Stimulated activated CD4-positive, alpha-beta T cell treated with anti-CD3 and anti-CD28 coated beads, Interleukin-2, amount 100 ng/mL, for 48 hours (primary cell): ENCODE measurements at places on chromosomes 13 and 19.

GRCh38 chr13:104616990-104617389 is 1550.8 kb upstream of the SLC10A2 start:
- no peak for DNase-seq

DNA sequence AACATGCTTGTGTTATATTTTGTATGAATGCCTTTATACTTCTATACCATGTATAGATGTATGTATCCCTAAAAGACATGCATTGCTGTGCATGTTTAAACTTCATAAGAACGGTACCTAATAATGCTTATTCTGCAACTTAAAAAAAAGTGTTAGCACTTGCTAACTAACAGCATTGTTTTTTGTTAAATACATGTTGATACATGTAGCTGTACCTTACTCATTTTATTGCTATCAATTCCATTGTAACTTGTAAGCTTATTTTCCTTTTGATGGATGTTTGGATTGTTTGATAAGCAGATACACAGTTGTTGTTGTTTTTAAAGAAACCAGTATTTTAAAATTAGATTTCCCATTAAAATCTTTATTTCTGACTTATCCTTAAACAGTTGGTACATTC is 53.8 kb downstream of the CDK8 start:
- no peak for DNase-seq

GRCh38 chr19:15238639-15239155 is 6.4 kb upstream of the EPHX3 start:
- no peak for DNase-seq

DNA sequence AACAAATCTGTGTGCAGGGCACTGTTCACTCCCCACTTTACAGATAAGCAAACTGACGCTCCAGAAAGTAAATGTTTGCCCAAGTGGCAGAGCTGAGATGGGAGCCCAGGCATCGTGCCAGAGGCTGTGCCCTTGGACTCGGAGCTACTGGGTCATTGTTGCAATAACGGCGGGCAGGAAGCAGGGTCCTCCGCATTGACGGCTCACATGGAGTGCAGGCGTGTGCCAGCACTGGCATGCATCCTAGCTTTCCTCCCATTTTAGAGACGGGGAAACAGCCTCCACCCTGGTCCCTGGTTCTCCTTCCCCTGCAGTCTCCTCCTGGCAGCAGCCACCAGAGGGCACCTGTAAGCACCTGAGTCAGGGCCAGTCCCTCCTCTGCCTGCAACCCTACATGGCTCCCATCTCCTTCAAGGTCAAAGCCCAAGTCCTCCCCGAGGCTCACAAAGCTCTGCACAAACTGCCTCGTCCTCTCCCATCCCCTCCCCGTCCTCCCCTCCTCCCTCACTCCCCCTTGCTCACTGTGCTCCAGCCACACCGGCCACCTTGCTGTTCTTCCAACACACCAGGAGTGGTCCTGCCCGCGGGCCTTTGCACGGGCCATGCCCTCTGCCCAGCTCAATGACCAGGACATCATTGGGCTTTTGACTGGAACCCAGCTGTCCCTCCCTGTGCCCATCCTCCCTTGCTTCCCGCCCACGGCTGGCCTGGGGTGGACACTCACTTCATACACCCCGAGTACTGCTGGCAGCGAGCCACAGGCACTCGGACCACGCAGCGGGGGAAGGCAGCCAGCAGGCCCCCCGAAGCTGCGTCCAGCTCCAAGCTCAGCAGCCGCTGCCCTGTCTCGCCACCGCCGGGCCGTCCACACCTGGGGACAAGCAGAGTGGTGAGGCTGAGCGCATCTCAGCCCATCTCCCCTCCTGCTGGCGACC is 7.7 kb upstream of the LRG1 start:
- no peak for DNase-seq

GRCh38 chr13:71021825-71022422 is 845.1 kb downstream of the DACH1 start:
- DNase-seq: no peak

- DNase-seq: no peak
Measured at GRCh38 chr13:74090869-74091605, 43.2 kb downstream of the KLF12 start.

DNA sequence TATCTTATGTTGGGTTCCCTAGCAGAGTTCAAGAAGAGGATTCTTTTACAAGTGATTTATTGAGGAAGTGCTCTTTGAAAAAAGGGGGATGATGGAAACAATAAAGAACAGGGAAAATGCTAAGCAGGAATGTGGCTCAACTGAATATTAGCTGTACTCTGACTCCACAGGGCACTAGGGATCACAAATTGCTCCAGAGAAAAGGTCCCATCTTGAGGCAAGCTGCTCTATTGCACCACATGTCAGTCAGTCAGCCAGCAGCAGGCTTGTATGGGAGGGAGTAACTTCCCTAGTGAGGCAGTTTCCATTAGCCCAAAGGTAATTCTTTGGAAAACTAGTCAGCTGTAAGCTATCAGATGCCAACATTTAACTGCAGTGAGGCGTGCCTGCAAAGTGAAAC is 73.3 kb upstream of the FNDC3A start:
- no peak for DNase-seq

DNA sequence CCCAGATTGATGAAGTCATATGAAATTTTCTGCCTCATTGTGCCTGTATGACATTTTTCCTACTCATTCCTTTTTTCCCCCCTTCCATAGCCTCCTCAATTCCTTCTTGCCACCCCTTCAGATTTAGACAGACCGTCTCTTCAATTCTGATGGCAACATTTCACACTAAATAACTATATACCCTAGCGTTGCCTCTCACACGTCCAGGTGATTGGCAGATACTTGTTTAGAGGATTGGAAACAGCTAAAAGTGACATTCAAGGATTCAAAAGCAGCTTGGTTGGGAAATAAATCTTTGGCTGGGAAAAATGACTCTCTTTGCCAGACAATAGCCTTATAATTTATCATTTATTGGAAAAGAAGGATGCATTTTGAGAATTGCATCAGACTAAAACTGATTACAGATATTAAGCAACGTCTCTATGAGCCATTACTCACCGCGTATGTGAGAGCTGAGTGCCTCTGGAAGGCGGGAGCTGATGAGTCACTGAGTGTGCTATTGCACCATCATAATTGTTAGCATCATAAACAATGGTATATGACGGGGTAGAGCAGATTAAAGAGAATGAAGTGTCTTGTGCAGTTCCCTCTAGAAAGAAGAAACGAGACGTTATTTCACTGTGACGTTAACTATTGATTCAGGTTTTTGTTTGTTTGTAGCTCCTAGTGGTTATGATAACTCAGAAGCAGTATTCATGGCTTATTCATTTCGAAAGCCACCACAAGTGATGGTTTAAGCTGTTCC is 61.1 kb upstream of the FAM216B start:
- no peak for DNase-seq

- DNase-seq: no peak
Measured at GRCh38 chr19:14378890-14379289, 2.4 kb upstream of the ADGRE5 start.

DNA sequence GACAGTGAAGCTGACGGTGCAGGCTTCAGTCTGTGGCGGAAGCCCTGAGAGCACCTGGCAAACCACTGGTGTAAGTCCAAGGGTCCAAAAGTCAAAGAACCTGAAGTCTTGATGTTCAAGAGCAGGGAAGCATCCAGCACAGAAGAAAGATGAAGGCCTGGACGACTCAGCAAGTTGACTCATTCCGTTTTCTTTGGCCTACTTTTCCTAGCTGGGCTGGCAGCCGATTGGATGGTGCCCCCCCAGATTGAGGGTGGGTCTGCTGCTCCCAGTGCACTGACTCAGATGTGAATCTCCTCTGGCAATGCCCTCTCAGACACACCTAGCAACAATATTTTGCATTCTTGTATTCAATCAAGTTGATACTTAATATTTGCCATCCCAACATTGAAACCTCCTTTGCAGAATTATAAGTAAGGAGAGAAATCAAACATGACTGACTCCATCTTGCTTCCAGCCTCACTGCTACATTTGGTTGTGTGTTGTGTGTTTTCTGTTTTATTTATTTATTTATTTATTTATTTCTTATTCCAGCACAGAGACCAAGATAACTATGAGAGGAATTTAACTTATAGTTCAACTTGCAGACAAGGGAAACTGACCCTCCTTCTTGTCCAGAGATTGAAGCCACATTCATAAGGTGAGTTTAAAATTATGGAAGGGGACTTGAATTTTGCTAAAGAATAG is 32.8 kb downstream of the IGFL2 start:
- no peak for DNase-seq

DNA sequence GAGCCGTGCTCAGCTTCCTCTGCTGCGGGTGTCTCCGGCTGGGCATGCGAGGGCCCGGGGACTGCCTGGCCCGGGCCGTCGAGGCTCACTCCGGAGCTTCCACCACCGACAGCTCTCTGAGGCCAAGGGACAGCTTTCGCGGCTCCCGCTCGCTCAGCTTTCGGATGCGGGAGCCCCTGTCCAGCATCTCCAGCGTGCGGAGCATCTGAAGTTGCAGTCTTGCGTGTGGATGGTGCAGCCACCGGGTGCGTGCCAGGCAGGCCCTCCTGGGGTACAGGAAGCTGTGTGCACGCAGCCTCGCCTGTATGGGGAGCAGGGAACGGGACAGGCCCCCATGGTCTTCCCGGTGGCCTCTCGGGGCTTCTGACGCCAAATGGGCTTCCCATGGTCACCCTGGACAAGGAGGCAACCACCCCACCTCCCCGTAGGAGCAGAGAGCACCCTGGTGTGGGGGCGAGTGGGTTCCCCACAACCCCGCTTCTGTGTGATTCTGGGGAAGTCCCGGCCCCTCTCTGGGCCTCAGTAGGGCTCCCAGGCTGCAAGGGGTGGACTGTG is 1.2 kb downstream of the S1PR4 start:
- DNase-seq: no peak

GRCh38 chr13:42750794-42751193 is 30.6 kb upstream of the FAM216B start:
- DNase-seq: no peak

DNA sequence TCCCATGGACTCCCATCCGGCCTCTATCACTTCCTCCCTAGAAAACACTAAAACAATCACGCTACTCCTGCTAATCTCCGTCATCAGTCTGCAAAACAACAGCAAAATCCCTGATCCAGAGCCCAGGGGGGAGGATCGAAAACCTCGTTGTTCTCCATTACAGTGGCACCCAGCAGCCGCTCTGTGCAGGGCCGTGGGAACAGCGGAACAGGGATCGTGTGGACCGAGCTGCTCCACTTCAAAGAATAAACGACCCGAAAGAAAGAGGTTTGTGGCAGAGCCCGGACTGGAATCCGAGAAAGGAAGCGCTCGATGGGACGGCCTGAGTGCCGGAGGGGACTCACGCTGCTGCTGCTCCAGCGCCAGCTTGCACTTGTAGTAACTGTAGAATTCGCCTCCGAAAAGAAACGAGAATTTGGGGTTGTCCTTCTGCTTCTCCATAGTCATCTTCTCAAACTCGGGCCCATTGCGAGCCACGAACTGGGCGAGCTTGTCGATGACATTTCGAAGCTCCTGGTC is 652 bp downstream of the CHERP start:
- DNase-seq: no peak

DNA sequence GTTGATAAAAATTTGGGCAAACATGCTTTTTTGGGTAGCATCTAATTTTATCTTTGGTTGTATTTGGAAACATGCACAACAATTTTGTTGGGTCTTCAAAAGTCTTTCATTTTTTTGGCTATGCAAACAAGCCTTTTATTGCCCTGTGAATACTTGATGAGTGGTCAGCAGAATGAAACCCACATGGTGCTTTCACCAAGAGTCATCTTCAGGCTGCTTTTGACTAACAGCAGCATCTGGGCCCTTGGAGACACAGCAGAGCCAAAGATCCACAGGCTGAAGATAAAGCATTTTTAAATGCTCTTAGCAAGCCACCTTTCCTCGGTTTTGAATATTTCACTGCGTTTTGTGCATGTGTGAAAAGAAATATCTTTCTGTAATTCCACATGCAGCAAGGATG is 154.9 kb downstream of the FGF9 start:
- DNase-seq: no peak

- no peak for DNase-seq
Measured at GRCh38 chr13:106110241-106110855, 425.1 kb downstream of the EFNB2 start.

DNA sequence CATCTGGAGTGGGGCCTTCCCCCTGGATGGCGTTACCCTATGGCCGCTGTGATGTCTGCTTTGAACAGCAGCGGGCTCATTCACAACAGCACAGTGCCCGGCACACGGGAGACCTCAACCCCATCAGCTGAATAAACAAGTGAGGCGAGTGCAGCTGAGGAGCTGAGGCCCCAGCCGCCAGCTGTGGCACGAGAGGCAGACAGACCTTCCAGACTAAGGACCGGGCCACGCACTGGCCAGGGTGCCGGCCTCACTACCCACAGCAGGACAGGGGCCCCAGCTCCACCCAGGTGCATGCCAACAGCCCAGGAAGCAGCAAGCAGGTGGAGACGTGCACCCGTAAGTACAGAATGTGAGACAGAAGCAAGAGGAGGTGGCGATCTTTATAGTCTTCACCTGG is 39.6 kb downstream of the STK24 start:
- no peak for DNase-seq

DNA sequence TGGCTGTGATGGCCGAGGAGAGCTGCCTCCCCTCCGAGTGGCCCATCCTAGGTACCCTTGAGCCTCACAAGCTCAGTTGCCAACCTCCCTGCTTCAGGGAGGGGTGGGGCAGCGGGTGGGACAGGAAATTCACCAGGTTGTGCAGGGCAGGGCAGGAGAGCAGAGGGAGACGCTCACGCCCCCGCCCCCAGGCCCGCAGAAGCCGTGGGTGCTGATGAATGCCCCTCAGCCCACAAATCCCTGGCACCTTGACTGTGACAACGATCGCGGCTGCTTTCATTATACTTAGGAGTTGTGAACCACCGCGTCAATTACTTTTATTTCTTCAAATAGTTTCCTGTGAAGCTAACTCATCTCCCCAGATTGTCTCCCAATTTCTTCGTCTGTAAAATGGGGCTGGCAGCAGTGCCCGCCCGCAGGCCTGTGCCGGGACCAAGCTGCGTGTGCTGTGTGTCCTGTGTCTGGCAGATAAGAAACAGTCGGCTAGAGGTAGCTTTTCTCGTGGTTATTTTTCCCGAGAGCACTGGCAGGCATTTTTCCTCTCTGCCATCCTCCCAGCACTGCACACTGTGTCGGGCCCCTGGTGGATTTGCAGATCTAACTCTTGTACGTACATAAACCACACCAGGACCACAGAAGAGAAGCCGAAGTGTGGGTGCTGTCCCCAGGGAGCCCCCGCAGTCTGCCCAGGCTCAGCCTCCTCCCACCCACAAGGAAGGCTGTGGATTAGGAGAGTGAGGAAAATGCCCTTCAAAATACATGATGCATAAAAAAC is 7.9 kb upstream of the RASA3 start:
- no peak for DNase-seq

DNA sequence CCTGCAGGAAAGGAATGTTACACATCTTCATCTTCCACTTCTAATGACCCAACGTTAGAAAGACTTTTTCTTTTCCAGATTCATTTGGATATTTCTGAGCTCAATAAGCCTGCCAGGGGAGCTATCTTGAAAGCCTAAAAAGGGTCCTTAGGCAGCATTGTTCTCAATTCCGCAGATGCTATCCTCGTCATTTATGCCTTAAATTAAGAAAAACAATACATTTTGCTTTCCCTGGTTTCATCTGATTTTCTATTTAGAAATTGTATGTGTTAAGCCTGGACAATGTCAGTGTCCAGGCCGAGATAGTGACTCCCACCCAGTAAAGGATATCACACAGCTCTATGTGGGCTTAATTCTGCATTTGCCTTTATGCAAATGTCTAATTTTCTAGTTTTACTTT is 721.3 kb downstream of the DIAPH3 start:
- no peak for DNase-seq

GRCh38 chr19:35031072-35031881 is 1.0 kb downstream of the SCN1B start:
- DNase-seq: no peak

GRCh38 chr13:85163063-85163462 is 636.2 kb downstream of the SLITRK6 start:
- no peak for DNase-seq
